ENCODE measurements at places on chromosomes 5 and 9.

- no peak for DNase-seq
These were observed 60.3 kb downstream of the ANKRD33B start for GRCh38 chr5:10624206-10624605.

GRCh38 chr9:99251157-99251556, 29.1 kb downstream of the SEC61B start:
- no peak for DNase-seq

DNA sequence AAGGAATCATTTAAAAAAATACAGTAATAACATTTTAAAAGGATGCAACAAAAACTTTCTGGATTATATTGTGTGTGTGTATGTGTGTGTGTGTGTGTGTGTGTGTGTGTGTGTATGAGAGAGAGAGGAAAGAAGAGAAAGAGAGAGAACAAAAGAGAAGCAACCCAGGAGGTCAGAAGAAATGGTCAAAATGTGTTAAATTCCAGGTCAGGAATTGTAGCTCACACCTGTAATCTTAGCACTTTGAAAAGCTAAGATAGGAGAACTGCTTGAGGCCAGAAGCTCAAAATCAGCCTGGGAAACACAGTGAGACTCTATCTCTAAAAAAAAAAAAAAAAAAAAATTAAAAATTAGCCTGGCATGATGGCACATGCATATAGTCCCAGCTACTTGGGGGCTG, 311.8 kb upstream of the CDH12 start:
- DNase-seq = no peak

DNA sequence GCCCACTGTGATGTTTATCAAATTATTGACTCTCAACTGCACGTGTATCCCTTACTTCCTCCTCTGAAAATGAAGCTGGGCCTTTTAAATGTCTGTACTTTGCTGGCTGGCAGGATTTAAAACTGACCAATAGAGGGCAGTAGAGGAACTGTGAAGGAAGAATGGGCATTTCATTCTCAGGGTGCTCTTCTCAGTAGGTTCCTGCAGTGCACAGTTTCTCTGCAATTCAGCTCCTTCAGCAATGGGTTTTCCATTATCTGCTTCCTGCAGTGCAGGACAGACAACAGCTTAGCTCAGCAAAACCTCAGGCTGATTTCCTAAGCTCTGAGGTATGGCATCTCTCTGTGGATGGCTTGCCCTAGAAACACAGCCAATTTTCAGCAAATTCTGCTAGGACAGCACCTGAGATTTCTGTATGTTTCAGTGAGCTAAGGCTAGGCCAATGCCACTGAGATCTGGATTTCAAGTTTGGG, 298.4 kb upstream of the PRDM9 start:
- DNase-seq = no peak

GRCh38 chr5:56810826-56811225, 4.5 kb upstream of the MAP3K1 start:
- no peak for DNase-seq

DNA sequence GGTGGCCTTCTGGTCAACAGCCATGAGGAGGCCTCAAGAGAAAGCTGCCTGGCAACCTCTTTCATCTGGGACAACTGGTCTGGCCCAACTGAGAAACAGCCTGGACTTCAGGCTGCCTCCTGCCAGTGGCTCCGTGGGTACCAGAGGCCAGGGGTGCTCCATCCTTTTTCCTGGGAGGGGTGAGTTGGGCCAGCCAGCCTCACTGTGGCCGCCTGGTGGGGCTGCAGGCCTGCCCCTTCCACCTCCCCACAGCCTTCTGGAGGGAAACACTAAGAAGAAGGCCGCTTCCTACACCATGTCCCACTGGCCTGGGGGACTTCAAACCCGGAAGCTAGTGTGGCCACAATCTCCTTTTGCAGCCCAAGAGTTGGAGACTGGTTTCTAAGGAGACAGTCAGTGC, 13.8 kb upstream of the NKD2 start:
- no peak for DNase-seq

GRCh38 chr9:82598241-82599039, 464.5 kb downstream of the RASEF start:
- DNase-seq = no peak

DNA sequence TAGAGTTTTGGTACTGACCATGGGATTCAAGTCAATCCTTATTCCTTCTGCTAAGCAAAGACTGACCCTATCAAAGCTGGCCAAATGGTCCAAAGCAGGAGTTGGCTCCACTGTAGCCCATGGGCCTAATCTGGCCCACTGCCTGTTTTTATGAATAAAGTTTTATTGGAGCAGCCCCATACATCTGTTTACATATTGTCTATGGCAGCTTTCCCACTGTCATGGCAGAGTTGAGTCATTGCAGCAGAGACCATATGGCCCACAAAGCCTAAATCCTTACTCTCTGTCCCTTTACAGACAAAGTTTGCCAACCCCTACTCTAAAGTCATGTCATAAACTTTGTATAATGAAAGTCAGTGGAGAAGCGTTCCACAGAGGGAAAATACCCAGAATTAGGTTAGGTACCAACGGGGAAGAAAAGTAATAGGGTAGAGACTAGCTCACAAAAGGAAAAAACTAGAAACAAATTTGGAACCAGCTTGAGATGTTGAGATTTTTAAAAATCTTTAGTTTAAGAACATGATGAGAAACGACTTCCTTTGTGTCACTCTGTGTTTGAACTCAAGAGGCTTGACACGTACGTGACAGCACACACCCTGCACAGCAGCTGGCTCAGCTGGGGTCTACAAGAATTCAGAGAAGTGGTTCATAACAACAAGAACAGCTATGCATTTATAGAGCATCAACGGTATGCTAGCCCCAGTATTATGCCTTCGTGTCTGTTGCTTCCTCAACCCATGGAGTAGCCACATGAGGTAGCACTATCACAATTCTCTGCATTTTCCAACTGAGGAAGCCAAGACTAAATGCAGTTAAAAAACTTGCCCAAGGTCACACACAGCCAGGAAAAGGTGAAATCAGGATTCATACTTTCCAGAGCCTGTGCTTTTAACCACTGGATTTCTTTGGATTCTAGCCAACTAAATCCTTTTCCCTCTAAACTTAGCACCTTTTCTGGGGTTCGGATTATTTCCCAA, 198.9 kb upstream of the WWC1 start:
- no peak for DNase-seq

DNA sequence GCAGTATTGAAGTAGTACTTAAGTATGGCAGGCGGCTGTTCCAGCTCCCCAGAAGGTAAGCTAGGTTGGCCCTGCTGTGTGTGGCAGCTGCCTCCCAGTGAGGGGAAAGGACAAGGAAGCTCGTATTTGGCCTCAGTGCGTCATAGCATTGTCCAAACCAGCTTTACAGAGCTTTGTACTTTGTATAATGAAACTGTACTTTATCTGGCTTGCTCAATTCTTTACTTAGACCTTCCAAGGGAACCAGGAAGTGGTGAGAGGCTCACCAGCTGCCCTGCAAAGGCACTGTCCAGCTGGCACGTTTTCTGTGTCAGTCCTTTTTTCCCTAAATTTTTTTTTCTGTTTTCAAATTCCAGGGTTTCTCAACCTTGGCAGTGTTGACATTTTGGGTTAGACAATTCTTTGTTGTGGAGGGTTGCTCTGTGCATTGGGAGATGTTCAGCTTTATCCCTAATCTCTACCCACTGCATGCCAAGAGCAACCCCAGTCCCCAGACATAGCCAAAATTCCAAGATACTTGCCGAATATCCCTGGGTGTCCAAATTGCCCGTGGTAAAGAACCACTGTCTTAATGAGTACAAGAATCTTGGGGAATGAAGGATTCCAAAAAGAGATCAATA, 474.5 kb downstream of the LRRC70 start:
- DNase-seq = no peak

DNA sequence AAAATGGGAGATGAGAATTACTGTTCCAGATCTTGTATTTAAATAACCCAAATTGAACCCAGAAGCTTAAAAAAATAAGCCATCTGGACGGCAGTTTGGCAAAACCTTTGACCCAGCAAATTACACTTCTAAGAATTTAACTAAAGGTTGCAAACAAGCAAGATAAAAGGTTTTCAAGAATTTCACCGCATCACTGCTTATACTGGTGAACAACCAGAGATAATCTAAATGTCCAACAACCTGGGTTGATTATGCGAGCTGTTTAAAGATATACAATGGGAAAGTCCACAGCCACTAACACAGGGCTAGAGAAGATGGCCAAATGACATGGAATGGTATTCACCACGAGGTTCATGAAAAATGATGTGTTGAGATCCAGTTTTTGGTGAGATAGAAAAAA, 149.3 kb downstream of the GNAQ start:
- DNase-seq = no peak

DNA sequence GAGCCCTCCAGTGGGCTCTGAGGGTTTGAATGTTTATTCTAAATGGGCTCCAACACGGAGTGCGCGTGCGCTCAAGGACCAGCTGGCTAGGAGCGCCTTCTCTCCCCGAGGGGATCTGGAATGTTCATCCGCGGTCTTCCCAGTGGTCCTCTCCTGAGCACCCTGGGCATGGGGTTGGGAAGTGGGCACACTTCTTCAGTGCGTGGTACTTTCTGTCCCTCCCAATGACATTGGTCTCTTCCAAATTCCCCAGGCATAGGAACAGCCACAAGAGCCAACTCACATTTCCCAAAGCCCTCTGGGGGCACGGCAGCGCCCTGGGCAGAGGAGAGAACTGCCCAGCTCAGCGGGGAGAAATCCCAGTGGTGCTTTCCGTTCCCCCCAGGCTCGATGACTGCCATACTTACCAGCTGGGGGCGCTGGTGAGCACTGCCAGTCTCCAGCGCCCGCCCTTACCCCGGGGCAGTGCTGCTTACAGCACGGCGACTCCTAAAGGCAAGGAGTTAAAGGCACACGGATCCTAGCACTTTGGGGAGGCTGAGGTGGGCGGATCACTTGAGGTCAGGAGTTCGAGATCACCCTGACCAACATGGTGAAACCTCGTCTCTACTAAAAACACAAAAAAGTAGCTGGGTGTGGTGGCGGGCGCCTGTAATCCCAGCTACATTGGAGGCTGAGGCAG, 29.9 kb upstream of the OBP2B start:
- peak; percentile 43 for DNase-seq

- no peak for DNase-seq
These were observed 147.2 kb upstream of the EFNA5 start for GRCh38 chr5:107817951-107818350.

DNA sequence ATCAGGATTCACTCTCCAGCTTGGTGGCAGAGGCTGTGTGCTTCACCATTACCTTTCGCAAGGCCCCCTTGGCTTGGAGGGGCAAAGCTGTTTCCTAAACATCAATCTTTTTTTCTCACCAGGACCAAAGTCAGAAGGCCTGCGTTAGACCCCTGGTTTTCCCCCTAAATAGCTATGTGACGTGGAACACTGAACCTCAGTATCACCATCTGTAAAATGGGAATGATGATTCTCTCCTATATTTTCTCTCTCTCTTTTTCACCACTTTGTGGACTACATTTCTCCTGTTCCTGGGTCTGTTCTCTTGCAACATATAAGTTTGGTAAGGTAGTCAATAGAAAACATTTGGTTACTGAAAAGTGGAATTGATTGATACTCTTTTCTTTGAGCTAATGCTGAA, 50.5 kb downstream of the DAPK1 start:
- DNase-seq = no peak

GRCh38 chr5:176899946-176900779, 1.0 kb upstream of the HK3 start:
- no peak for DNase-seq

DNA sequence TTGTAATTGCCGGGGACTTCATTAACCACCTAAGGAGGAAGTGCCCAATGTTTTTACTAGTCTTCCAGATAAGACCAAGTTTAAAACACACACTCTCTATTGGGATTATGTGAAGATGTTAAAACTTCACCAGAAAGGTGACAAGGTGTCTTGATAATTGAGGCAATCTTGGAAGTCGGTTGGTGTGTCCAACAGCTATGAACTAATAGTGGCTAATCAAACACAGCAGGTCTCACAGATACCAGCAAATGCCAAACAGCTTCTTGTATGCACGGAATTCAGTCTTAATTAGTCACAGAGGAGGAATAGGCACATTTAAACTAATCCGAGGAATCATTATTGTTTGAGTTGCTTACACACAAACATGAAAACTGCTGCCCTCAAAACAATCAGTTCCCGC, 214.5 kb downstream of the SEC61B start:
- DNase-seq = no peak

GRCh38 chr9:36878986-36879982, 154.8 kb downstream of the PAX5 start:
- no peak for DNase-seq

- DNase-seq = no peak
These were observed 498.8 kb downstream of the KIF4B start for GRCh38 chr5:155512329-155512728.

DNA sequence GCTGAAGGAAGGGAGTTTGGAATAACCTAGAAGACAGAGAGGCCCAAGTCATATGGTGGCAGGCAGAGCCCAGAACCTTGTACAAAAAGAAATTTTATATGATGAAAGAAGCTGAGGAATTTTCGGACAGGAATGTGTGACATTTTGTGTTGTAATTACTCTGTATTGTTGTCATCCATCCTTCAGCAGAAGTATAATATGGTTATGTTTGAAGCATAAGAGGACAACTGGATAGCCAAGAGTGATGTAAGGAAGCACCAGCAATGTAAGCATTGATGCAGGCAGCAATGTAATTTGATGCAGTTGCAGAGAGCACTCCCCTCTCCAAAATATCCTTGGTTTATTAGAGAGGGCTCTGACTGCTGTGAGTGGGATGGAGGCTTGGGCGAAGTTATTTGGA, 19.1 kb upstream of the SNX2 start:
- no peak for DNase-seq

DNA sequence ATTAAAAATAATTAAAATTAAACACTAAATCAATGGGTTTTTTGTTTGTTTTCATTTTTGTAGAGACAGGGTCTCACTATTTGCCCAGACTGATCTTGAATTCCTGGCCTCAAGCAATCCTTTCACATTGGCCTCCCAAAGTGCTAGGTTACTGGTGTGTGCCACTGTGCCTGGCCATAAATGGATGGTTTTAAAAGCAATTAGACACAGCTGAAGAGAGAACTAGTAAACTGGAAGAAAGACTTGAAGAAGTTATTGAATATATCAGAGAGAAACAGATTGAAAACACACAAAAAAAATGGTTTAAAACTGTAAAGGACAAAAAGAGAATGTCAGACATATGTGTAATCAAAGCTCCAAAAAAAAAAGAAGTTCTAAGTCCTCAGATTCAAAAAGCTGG, 83.0 kb downstream of the DENND1A start:
- DNase-seq = no peak

DNA sequence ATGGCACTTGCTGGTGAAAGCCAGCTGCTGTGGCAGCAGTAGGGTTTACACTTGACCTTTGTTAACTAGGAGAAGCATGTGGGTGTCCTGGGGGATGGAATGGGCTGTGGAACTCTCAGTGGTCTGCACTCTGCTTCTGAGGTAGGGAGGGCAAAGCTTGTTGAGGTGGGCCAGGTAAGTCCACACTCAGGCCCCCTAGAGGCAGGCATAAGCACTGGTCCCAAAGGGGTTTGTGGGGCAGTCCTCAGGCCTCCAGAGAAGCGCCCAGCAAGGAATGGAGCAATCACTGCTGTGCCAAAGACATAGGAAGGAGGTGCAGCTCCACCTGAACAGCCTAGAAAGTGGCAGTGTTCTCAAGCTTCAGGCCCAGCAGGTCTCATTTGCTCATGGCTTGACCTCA, 34.7 kb downstream of the INSL4 start:
- no peak for DNase-seq

- no peak for DNase-seq
These were observed 247.4 kb downstream of the PRELID2 start for GRCh38 chr5:145587710-145588109.

Measured in stimulated activated CD8-positive, alpha-beta memory T cell treated with anti-CD3 and anti-CD28 coated beads, Interleukin-12 subunit alpha, Interleukin-12 subunit beta, amount 100 ng/mL, for 1 hour (primary cell).